ENCODE measurements at places on chromosomes 5 and 9.

GRCh38 chr5:27437594-27438200 is 399.3 kb upstream of the CDH9 start:
- DNase-seq, result no peak

DNA sequence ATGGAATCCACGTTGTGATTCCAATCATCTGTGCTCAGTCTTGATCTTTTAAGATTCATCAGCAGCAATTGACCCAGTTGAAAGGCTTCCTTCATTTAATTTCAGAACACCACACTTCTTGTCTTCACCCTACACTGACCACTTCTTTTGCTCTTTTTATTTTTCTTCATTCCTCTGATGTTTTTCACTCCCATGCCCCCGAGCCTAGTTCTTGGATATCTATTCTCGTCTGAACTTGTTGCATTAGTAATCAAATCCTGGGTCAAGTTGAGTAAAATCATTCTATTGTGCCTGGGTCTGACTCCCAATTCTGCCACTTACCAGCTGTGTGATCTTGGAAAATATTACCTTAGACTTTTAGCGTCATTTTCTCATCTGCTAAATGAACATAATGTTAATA is 356.5 kb downstream of the CDH12 start:
- no peak for DNase-seq

GRCh38 chr5:167819406-167819805 is 472.0 kb upstream of the WWC1 start:
- DNase-seq, result no peak

GRCh38 chr5:135509995-135510394 is 25.8 kb downstream of the NEUROG1 start:
- no peak for DNase-seq

DNA sequence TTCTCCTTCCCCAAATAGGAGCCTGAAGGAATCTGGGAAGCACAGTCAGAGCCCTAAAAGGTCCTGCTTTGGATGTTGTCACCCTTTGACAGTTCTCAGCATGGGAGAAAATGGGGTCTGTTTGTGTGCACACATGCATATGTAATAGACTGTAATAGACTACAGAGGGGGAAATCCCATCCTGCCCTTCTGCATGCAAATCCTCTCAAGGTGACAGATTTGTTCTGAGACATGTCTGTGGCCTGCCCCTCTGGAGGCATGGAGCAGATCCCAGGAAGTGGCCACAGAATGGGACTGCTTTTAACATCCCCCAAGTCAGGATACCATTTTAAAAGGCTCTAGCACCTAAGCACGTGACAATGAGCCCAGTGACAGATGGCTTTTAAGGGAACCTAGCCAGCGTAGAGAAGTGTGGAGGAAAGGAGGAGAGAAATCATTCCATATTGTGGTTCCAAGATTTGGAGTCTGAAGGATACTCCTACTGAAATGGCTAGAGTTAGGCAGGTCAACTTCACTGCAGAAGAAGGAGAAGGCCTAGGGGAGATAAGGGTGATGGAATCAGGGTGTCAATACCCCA is 483.5 kb downstream of the SPOCK1 start:
- no peak for DNase-seq

- peak; percentile 24 for DNase-seq
Observed at GRCh38 chr5:79800979-79801827, 111.6 kb downstream of the CMYA5 start.

GRCh38 chr9:73951147-73951546 is 546.0 kb upstream of the RORB start:
- DNase-seq, result no peak

- DNase-seq, result no peak
Observed at GRCh38 chr5:116658141-116658540, 83.5 kb upstream of the SEMA6A start.

GRCh38 chr5:180519098-180519497 is 24.9 kb downstream of the CNOT6 start:
- DNase-seq, result peak; percentile 60

DNA sequence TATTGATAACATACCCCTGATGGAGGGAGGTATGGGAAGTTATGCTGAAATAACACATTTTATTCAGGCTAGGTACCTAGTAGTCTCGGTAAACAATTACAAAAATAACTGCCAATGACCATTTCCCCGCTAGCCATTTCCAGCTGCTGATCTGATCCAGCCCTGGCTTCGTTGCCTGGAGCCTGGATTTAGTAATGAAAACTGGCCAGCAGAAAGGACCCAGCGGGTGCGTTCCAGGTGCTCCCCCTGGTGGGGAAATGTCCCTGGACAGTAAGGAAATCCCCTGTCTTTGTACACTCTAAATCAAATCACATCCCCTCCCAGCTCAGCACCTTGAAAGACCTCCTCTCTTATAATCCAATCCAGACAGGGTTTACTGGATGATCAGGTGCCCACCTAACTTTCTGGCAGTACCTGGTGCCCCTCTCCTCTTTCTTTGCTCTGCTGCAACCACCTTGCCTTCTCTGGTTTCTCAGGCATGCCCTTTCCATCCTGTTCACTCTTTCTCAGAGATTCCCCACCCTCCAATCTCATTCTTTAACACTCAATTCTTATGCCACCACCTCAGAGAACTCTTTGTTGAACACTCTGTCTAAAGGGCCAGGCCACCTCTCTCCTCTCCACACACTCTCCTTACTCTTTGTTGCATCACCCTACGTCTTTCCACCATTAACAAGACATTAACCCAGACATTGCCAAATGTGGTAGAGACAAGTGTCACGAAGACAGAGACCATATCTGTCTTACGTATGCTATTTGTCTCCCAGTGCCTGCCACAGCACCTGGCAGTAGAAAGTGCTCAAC is 50.1 kb upstream of the SMAD5 start:
- DNase-seq, result peak; percentile 63

DNA sequence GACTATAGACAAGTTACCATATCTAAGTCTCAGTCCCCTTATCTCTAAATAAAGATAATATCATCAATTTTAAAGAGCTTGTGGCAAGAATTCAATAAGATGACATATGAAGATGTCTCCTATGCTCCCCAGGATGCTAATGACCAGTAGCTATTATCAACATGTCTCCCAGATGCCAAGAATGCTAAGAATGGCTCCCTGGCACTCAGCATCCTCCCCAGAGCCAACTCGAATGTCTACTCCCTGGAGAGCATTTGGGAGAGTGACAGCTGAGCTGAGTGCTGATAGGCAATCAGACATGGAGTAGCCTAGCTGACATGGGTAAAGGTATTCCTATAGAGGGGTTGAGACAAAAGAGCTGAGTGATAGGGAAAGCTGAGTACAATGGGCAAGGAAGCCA is 15.9 kb downstream of the P4HA2 start:
- DNase-seq, result no peak

- DNase-seq, result no peak
Observed at GRCh38 chr5:83767409-83767992, 46.8 kb upstream of the HAPLN1 start.

GRCh38 chr9:96048104-96048955 is 172.8 kb downstream of the ERCC6L2 start:
- DNase-seq, result peak; percentile 41

DNA sequence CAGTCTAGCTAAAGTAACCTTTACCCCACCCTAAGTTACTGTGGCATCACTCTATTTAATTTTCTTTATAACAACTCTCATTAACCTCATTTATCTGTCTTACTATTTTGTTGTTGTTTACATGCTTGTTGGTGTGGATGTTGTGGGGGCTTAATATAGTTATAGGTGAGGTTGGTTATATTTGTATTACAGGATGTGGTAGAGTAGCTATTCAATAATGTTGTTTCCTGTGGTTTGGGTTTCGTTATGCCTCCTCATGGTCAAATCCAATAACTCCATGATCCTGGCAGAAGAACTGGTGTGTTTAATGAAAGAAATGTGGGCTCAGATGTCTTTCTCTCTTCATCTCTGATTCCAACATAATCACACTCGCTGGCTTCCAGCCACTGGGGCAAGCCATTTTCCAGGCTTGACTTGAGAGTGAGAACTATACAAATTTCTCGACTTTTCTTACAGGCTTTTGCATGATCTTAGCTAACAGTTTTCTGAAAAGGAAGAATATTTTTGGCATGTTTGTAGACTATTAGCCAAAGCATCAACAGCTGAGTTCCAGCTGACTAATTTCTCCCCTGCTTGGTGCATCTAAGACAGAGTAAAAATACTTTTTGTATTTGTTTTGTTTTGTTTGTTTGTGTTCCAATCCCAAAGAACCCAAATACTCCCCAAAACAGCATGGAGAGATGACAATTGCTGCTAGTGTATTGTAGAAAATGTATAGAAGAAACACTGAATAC is 303.7 kb upstream of the PAPPA start:
- no peak for DNase-seq

- DNase-seq, result no peak
Observed at GRCh38 chr5:139228201-139228803, 30.1 kb upstream of the SIL1 start.

GRCh38 chr9:33211695-33212393 is 28.1 kb upstream of the SPINK4 start:
- DNase-seq, result no peak

GRCh38 chr5:153525536-153525935 is 35.1 kb downstream of the GRIA1 start:
- DNase-seq, result no peak

DNA sequence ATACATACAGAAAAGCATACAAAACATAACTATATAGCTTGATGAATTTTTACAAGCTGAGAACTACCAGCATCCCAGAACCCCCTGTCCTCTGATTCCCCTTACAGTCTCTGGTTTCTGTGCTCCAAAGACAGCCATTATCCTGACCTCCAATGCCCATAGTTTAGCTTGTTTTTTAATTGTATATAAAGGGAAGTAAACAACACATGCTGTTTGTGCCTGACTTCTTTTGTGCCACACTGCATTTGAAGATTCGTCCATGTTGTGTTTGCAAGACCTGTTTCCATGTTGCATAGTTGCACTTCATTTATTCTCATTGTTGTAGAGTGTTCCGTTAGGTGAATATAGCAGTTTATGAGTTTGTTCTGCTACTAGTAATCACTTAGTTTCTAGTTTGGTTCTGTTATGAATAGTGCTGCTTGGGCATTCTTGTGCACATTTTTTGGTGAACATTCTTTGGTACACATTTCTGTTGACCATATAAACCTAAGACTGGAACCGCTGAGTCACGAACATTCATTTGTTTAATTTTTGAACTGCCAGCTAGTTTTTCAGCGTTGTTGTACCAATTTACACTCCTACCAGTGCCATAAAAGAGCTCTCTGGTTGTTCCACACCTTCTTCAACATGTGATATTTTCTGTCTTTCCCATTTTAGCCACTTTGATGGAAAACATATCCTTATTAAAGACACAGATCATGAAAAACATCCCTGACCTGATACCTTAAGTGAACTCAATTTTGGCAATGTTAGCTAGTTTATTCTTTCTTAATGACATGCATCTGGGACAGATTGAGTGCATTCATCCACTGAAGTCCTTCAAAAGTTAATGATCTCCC is 78.1 kb upstream of the ANXA1 start:
- DNase-seq, result no peak

GRCh38 chr5:141504216-141504615 is 15.3 kb downstream of the PCDHGC5 start:
- DNase-seq, result no peak

DNA sequence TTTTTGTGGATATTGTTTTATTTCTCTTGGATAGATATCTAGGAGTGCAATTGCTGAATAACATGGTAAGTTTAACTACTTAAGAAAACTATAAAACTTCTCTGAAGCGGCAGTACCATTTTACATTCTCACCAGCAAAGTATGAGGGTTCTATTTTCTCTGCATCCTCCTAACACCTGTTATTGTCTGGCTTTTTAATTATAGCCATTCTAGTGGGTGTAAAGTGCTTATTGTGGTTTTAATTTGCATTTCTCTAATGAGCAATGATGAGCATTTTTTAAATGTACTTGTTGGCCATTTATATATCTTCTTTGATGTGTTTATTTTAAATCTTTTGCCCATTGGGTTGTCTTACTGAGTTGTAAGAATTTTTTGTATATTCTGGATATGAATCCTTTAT is 28.7 kb downstream of the SMIM32 start:
- DNase-seq, result no peak

DNA sequence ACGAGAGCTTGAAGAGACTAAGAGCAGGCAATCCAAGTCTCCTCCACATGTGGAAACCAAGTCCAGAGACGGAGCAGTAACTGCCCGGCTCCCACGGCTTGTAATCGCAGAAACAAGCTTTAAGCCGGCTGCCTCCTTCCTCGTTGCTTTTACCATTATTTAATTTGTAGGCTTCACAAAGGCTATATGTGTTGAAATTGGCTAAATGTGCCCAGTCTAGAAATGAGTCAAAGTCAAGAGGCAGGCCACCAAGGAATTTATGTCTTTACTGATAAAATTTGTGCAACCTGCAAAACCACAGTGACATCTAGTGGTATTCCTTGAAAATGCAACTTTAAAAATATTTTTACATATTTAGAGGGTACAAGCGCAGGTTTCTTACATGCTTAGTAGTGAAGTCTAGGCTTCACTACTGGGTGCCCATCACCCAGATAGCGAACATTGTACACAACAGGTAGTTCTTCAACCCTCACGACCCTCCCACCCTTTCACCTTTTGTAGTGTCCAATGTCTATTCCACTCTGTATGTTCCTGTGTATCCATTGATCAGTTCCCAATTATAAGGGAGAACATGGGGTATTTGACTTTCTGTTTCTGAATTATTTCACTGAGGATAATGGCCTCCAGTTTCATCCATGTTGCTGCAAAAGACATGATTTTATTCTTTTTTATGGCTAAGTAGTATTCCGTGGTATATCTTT is 33.5 kb upstream of the EBF1 start:
- DNase-seq, result peak; percentile 69

DNA sequence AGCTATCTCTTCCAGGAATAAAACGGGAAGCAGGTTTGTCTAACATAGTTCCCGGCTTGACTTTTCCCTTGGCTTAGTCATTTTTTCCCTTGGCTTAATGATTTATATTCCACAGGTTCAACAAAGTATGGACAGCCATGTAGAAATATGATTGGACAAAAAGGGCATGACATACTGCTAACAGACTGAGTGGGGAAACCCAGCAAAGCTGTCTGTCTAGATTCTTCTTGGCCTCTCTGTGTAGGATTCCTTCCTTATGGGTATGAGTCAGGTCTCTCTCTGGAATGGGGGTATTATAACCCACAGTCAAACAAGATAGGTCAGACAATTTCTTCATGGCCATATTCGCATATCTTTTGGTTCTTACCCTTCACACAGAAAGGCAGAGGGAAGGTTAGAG is 5.7 kb upstream of the MTAP start:
- no peak for DNase-seq

GRCh38 chr5:119404033-119404432 is 48.2 kb downstream of the TNFAIP8 start:
- DNase-seq, result no peak
